ENCODE measurements at places on chromosomes 3 and 15.

DNA sequence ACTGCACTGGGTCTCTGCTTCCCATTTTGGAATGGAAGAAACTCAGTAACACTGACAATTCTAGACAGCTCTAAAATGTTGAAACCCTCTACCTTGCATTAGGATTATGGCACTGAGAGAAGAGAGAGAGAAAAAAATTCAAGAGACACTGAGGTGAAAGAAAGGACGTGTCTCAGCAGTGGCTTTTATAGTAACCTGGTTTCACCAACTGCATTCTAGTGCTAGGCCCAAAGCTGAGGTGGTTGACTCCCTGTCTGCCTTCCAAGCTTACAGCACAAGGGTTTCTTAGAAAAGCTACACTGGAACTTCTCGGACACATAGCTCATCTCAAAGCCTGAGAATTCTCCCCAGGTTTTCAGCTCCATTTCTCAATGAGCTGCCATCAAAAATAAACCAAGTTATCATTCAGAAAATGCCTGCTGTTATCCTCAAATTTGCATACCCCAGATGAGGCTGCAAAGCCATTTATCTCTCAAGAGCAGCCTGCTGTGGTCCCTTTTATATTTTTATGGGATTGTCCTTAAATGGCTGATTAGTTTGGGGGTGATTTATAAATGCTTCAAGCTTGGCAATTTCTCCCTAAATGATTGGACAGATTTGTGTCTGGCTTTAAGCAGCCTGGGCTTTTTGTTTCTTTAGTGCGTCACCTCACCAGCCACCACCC is 279.9 kb downstream of the EBLN2 start:
- DNase-seq, result no peak

GRCh38 chr15:101043011-101043410 is 123.9 kb downstream of the LRRK1 start:
- no peak for DNase-seq

- DNase-seq, result peak; percentile 29
These were observed 16.6 kb upstream of the EXOG start for GRCh38 chr3:38479431-38480092.

GRCh38 chr3:69986419-69986818 is 13.1 kb upstream of the SAMMSON start:
- DNase-seq, result no peak

DNA sequence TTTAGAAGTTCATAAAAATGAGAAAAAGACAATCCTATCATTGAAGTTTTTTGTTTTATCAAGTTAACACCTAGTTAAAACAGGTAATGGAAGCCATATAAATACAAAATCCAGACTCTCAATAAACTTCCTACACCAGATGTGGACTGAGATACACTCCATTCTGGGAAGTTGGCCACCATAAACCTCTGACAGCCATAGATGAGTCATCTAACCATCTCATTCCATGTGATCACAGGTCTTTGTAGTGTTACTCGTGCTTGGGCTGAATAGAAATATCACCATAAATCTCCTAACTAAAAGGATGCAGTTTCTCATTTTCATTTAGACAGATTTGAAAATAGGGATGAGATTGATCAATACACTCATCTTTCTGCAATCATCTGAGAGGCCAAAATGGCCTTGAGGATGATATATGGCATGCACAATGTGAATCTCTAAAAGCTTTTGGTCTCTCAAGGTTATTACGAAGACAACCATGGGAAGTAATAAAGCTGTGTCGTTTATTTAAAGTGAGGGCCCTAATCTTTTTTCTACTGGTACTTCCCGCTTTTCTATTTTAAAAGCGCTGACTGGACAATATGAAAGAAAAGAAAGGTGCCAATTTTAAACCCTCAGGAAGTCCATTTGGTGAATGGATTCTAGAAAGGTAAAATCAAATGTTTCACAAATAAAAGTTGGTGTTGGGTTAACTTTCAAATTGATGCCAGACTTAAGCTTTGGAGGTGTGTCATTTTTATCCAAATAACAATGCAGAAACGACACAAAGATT is 155.5 kb downstream of the POLR2M start:
- DNase-seq, result no peak

DNA sequence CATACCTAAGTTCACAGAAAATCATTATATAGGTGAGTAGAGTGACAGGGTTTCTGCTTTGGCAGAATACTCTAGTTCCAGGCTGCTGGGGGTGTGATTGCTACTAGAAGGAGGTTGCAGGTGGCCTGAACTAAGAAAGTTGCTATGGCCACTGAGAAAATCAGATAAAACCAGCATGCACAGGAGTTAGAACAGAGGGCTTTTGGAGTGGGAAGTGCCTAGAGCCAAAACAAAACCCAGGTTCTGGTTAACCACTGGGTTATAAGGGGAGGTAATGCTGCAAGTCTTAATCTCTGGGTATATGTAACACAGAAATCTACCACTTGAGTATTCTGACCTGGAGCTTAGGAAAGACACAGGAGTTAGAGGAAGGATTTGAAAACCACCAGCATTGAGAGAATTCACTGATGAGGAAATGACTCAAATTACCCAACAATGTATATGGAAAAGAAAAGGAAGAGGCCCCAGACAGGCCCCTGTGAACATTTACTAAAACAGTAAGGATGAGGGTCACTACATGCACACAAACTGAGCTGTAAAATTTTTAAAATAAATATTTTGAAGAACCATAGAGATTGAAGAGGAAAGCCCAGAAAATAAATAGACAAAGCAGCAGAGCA is 60.0 kb downstream of the PLOD2 start:
- no peak for DNase-seq

DNA sequence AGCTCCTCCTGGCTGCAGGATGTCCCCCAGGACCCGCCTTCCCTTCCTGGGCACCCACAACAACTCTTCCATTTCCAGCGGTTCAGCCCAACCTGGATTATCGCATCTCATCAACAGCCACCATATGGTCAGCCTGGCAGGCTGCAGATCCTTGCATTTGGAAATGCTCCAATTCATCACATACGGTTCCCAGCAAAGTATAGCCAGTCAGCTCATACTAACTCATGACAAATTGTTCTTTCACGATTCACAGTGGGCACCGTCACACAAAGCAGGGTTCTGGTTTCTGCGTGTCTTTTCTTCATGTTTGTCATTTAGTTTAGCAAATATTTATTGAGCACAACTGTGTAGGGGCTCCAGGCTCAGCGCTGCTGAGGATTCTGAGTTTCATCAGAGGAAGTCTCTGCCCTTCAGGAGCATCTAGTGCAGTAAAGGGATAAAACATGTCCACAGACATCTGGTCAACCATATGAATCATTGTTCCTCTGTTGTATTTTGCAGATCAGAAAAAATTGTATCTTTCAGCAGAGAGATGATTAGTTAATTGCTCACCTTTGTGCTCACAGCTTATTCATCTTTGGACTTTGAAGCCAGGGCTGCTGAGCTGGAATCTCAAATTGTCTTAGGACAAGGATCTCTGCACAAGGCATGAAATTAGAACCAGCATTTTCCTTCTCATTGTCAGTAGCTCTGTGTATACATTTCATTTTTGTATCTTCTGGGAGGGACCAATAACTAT is 125.1 kb downstream of the GABRG3 start:
- DNase-seq, result no peak

- DNase-seq, result no peak
These were observed 12.0 kb upstream of the CTXND1 start for GRCh38 chr15:80264031-80264430.

DNA sequence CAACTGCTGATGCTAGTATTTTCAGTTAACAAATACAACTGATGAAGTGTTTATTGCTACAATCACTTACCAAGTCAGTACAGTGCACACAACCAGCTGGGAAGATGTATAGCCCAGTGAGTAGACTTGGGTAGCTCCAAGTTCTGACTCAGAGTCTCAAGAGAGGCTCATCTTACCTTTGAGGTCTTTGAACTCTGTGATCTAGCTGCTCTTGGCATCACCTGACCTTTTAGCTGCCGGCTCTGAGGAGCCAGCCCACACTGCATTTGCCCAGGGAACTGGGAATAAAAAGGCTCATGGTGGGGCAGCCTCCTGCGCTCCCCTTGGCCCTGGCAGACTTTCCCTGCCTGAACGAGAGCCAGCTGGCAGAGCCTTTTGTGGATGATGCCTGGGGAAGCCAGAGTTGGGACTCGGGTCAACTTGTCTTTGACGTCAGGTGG is 82.6 kb downstream of the CEMIP start:
- no peak for DNase-seq

DNA sequence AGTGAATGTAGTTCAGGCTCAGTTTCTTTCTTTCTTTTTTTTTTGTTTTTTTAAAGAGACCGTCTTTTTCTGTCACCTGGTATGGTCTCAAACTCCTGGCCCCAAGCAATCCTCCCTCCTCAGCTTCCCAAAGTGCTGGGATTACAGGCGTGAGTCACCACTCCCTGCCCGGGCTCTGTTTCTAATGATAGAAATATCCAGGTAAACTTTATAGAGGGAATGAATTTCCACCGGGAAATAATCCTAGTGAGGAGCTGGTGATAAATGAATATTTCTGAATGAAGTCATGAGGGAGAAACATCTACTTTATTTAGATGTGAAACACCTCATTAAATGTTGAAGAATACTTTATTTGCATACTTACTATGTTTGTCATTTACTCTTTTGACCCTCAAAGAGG is 7.2 kb downstream of the RNF13 start:
- no peak for DNase-seq

DNA sequence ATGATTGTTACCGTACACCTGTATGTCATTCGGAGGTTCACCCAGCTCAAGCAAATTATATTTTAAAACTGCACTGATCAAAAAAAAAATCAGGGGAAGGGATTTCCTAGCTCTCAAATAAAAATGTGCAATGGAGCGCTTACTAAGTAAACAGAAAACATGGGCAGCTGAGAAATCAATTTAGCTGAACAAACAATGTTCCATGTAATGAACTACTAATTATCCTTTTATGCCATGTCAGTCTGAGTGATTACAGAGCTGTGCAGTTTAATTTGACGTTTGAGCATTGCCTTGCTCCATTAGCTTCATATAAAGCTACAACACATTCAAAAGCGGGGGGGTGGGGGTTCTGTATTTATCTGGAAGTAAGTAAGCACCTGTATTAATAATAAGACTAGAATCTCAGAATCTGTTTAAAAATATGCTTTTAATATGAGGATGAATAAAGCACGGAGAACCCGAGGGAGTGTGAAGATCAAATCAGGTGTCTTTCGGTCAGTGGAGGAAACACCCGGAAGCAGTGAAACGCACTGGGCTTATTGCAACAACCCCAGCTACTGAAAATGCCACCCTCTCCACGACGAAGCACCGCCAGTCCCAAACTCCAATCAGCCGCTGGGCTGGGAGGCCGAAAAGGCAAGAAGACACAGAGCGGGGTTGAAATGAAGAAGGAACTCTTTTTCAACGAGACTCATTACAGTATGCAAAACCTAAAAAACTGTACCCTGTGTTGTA is 196.5 kb upstream of the ATP11B start:
- DNase-seq, result no peak

- no peak for DNase-seq
These were observed 15.5 kb upstream of the THRB start for GRCh38 chr3:24510030-24510648.

- DNase-seq, result no peak
These were observed 1693.9 kb downstream of the SI start for GRCh38 chr3:163384383-163384782.

- no peak for DNase-seq
These were observed 3.2 kb downstream of the HTR3E start for GRCh38 chr3:184099806-184100686.

DNA sequence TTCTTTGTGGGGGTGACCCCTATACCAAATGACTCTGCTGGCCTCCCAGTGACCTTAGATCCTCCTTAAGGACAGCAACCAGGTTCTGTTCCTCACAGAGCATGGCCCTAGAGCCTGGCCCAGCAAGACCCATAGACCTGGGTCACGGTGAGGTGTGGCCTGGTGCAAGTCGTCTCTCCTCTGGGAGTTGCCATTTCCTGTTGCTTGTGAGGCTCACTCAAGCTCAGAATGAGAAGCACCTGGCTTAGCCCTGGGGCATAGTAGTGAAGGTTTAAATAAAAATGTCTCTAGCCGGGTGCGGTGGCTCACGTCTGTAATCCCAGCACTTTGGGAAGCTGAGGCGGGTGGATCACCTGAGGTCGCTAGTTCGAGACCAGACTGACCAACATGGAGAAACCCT is 131.3 kb downstream of the SMAD6 start:
- no peak for DNase-seq

DNA sequence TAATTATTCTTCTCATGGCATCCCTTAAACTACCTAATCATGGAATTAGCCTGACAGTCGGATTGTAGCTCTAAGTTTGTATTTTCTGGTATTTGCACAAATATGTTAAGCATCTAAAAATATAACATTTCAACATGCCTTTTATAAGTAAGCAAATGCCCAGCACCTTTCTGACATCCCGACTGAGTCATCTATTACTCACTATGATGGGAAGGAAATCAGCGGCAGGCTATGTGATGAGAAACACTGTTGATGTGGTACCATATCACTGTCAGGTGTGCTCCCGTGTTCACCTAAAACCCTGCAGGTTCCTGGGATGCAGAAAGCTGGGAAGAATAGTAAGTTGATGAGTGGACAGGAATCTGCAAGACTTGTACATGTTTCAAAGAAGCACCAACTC is 367.8 kb upstream of the IL12A start:
- no peak for DNase-seq

- no peak for DNase-seq
These were observed 216.8 kb downstream of the VGLL3 start for GRCh38 chr3:86774082-86774691.

- DNase-seq, result no peak
These were observed 398.1 kb downstream of the GABRB3 start for GRCh38 chr15:26374806-26375205.

Measured in progenitor cell of endocrine pancreas (in vitro differentiated cells).